ENCODE measurements at places on chromosomes 4 and X.
A peak's percentile ranks its signal among the peaks of the same experiment; 100 is the strongest.

- peak; percentile 34 for DNase-seq
These were observed 689 bp downstream of the SSR4 start for GRCh38 chrX:153794897-153795816.

- no peak for DNase-seq
These were observed 149.6 kb upstream of the FAM9B start for GRCh38 chrX:9183481-9183880.

DNA sequence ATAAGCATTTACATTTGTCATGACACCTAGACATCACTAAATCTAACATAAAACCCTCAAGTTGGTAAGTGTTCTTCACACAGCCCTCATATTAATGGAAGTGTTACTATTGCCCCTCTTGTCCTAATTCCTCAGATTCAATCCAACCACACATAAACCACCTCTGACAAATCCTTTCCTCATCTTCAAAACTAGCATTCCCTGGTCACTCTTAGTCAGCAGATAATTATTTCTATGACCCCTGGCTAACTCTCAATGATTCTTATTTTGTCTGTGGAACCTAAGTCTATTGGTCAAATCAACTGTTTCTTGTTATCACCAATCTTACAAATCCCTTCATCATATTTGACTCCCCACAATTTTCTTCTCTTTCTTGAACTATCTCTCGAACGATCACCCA lies 168.6 kb downstream of the PPP3CA start:
- DNase-seq = no peak

DNA sequence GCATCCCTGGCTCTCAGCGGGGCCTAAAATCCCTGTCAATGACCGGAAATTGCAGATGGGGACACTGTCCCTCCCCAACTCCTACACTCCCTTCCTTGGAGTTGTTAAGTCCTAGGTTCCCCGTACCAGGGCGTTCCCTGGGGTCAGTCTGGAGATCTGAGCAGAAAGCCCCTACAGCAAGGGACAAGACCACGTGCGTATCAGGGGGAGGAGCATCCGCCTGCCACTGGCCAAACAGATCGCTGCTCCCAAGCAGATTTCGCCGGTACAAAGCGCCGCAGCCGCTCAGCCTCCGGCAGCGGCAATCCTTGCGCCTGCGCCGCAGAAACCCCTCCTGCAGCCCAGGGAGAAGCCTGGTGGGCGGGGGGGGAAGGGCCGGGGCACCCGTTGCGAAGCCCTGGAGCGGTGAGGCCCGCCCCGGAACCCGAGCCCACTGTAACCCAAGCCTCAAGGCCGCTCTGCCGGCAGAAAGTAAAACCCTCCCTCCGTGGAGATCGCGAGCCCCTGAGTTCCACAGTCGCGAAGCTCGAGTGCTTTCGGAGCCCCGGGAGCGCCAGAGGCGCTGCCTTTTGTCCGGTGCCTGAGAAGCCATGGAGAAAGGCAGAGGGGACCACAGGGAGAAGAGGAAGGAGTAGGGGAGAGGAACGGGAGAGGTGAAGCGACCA lies 2.7 kb downstream of the CRMP1 start:
- DNase-seq = no peak

DNA sequence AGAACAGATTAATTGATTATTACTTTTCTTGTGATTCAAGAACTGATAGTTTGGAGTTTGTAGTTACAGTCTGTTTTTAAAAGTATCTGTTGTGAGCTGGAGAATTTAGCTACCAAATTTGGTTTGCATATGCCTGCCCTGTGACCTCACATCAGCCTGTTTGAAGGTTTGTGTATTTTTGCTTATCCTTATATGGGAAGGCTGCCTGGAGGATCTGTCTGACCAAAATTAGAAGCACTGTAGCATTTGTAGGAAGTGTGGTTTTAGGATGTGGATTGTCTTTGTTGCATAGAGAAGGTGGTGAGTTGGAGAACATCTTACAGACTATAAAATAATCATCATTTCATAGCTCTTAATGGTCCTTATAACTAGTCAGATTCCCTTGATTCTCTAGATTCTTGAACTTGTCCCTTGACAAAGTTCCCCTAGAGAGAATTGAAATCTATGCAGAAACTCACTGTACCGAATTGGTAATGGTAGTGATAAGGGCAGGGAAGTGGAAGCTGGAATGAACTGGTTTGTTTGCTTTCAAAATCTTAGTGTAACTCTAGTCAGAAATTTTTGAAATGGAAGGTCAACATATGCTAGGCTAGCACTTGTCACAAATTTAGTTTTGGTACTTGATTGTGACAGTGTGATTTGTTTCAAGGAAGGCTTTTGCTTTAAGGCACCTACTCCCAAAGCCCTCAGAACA lies 57.3 kb downstream of the SH3BGRL start:
- peak; percentile 57 for DNase-seq

GRCh38 chr4:137471461-137471860 lies 60.8 kb downstream of the PCDH18 start:
- DNase-seq = no peak

DNA sequence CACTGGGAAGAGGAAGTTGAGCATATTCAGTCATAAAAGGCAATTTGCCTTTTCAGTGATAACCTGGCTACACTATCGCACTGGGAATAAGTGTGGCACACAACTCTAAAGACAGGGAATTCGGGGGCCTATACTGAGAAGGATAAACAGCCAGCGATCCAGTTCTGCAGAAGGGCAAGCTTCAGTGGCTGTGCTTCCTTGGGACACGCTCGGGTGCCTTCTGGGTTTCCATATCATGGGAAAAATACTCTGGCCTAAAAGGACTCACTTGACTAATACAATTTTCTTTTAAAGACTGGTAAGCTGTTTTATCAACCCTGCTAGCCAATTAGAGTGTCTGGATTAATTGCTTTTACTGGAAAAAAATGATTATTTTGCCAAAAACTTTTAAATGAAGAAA lies 58.5 kb downstream of the TENM3 start:
- no peak for DNase-seq

- no peak for DNase-seq
These were observed 172.5 kb downstream of the ANKRD50 start for GRCh38 chr4:124540014-124540413.

GRCh38 chr4:172546782-172547181 lies 621.8 kb upstream of the GALNT7 start:
- no peak for DNase-seq

DNA sequence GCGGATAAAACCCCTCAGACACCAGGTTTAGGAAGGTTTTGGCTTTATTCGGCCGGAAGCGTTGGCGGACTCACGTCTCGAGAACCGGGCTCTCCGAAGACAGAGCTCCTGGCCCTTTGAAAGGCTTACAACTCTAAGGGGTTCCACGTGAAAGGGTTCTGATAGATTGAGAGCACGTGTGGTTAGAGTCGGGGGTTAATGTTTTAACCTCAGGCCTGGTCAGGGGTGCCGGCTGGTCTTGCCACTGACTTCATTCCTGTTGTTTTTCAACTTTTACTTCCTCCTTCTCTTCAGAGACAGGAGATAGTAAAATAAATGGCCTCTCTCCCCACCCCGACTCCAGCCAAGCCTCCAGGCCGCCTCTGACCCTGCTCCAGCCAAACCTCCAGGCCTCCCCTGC lies 4.7 kb upstream of the ASMT start:
- DNase-seq = no peak

- no peak for DNase-seq
These were observed 15.4 kb upstream of the AFP start for GRCh38 chr4:73420615-73421014.

- DNase-seq = no peak
These were observed 4.5 kb downstream of the DDX3X start for GRCh38 chrX:41338436-41338835.

GRCh38 chrX:153206425-153207046 lies 27.5 kb downstream of the MAGEA1 start:
- peak; percentile 14 for DNase-seq

DNA sequence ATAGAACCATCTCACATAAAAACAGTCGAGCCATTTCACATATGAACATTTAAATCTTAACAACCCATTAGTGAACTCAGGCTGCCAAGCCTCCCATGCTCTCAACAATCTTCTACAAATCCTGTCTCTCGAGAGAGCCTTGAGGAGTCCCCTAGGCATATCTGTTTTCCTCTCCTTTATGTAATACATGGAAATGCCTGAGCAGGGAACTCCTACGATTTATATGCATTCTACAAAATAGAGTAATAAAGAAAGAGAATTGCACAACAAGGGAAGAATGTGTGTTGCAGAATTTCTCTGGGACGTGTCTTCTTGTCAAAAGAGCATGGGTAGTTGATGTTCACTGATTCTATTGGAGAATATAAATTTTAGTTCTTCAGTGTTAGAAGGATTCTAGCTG lies 101.8 kb upstream of the VCX2 start:
- DNase-seq = no peak

DNA sequence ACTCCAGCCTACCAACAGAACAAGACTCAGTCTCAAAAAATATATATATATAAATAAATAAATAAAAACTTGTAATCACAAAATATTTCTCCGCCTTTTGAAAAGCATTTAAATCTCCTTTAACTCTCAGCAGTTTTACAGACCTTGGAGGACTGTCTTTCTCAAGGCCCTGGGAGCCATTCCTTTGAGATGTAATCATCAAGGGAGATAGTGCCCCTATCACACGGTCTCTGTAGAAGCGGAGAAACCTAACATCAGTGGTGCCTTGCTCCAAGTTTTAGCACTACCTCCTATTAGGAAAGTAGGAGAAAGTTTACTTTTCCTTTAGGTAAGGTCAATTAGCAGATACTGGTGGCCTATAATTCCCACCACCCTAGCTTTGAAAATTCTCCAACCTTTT lies 58.5 kb downstream of the ANTXR2 start:
- no peak for DNase-seq

DNA sequence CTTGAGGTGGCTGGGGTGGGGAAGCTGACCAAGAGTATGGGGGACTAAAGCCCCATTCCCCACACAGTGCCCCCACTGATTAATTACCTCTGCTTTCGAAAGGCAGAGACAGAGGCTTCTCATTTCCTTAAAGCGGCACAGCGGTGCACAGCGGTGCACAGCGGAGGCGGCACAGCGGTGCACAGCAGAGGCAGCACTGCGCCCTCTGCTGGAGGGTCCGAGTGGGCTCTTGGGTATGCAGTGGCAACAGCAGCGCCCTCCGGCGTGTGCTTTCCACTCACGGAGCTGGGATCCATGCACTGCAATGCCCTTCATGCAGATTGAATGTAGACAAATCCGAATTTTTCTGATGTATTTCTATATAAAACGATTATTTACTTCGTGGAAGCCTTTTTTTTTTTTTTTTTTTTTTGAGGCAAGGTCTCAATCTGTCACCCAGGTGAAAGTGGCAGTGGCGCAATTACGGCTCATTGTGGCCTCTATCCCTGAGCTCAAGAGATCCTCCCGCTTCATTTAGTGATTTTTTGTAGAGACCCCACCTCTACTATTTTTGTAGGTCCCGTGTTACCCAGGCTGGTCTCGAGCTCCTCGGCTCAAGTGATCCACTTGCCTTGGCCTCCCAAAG lies 19.7 kb upstream of the PRPS2 start:
- DNase-seq = peak; percentile 83

DNA sequence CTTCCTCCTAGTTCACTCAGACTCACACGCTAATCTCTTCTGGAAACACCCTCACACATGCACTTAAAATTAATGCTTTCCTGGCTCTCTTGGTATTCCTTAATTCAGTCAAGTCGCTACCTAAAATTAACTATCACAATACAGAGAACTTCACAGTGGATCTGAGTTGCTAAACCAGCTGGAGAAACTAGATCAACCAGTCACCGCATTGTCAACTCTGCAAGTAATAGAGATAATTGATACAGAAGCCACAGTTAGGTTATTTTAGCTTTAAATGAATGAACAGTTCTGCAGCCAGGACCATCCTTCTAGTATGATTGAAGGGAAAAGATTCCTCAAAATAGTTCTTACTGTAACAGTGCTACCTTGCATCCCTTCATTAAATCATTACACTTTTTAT lies 6.0 kb upstream of the TBC1D9 start:
- no peak for DNase-seq

GRCh38 chr4:185144601-185145240 lies 1.7 kb downstream of the SLC25A4 start:
- DNase-seq = no peak

GRCh38 chr4:164937576-164938270 lies 39.7 kb downstream of the TRIM61 start:
- DNase-seq = peak; percentile 56

DNA sequence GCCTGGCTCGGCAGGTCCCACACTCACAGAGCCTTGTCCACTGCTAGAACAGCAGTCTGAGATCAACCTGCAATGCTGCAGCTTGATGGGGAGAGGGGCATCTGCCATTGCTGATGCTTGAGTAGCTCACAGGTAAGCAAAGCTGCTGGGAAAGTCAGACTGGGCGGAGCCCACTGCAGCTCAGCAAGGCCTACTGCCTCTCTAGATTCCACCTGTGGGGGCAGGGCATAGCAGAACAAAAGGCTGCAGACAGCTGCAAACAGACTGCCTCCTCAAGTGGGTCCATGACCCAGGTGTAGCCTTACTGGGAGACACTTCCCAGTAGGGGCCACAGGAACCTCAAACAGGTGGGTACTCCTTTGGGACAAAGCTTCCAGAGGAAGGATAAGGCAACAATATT lies 110.6 kb upstream of the ADAMTS3 start:
- DNase-seq = no peak

DNA sequence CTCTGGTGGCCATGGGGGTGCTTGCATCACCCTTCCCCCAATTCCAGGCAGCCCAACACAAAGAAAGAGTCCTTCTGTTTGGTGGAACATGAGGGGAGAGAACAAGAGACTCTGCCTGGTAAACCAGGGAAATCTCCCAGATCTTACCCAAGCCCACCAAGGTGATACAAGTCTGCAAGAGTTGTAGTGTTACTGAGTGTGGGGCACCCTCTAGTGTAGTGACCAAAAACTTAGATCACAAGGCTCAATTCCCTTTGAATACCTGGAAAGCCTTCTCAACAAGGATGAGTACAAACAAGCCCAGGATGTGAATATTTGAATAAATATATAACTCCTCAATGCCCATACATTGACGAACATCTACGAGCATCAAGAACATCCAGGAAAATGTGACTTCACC lies 64.7 kb downstream of the IL13RA2 start:
- DNase-seq = no peak

DNA sequence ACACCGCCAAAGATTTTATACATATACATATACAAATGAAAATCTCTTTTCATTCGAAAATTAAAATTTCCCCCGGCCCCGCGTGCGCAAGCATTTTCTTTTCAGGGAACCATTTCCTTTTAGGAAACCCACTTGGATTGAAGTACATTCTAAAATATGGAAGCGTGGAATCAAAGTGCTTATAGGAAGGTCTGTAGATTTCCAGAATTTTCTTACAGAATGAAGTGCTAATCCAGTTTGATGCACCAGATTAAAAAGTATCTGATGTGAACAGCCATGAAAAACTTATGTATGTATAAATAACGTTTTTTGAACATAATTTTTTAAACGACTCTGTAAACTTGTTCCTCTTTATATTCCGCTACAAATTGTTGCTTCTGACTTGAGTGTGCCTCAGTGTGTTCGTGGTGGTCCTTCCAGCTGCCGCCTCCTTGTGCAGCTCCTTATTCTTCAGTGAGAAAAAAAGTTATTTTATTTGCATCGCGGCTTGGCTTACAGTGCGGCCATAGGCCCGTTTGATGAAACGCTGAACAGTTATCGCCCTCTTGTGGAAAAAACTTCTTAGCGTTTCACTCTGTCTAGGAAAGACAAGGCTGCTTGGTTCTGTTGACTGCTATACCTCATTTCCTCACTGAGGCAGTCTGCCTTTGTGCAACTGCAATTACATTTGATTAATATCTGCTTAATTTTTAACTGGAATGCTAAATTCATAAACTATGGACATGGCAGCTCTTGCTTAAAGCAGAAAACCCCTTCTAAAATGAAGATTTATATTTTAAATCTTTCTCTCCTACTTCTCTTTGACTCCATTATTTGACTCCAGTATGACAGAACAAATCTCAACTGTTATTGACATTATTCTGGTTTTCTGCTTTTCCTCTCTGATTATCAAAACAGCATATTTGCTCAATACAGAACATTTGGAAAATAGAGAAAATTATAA lies 4.7 kb upstream of the NKX6-1 start:
- peak; percentile 86 for DNase-seq
